ENCODE measurements at places on chromosomes 11 and 22.
A peak's percentile ranks its signal among the peaks of the same experiment; 100 is the strongest.

DNA sequence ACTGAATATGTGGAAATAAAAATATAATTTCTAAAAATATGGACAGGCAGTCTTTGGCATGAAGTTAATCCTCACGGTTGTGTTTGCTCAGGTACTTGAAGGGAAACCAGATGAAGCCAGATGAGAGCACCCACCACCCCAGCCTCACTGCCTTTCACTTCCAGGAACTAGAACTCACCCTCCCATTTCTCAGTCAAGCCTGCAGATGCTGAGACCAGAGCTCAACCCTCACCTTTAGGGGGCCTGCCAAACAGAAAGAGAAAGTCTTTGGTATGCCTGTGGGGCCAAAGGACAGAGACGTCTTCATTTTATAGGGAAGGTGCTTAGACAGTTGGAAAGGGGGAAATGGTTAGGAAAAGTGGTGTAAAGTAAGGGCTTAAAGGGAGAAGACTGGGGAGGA is 252.8 kb upstream of the PLET1 start:
- no peaks in the 10 kb centered on the region for H3K4me1 ChIP-seq
- H3K27ac ChIP-seq, result no peak overlapping the region
- no peak overlapping the region for H3K4me3 ChIP-seq
- H3K36me3 ChIP-seq, result no peaks in the 10 kb centered on the region
- H3K27me3 ChIP-seq, result peaks cover 12% of the 10 kb centered on the region

GRCh38 chr22:36753120-36753802 is 22.7 kb downstream of the IFT27 start:
- no peaks in the 10 kb centered on the region for H3K36me3 ChIP-seq
- no peak for DNase-seq
- peaks cover 1% of the 10 kb centered on the region for H3K4me1 ChIP-seq

DNA sequence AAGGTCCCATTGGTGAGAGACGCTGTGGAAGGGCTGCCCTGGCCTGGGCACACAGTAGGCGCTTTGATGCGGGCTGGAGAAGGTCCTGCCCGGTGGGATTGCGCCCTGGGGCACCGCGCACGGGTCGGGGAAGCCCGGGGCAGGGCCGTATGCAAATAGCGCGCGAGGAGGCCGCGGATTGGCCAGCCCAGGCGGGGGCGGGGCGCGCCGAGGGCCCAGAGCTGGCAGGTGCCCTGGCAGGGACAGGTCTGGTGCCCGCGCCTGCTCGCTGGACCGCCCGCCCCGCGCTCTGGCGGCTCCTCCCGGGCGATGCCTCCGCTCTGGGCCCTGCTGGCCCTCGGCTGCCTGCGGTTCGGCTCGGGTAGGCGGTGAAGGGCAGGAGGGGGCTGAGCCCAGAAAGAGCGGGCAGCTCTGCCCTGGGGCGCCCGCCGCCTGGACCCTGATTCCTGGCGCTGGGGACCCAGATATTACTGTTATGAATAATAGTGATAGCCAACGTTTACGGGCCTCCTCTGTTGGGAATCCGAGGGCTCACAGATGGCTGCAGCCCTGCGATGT is at the start of gene UPK3A:
TSS of gene UPK3A (plus strand) at position 245 of the 558 bp plus-strand sequence. CDS start at position 310, 65 bp downstream.
- H3K36me3 ChIP-seq, result no peaks in the 10 kb centered on the region
- H3K4me3 ChIP-seq, result peak within 1 kb of the TSS; percentile 23
- peaks cover 12% of the 10 kb centered on the region for H3K4me1 ChIP-seq

GRCh38 chr11:9362393-9362863 is 22.0 kb upstream of the IPO7 start:
- no peaks in the 10 kb centered on the region for H3K36me3 ChIP-seq
- H3K27me3 ChIP-seq, result no peaks in the 10 kb centered on the region
- H3K4me1 ChIP-seq, result peaks cover 38% of the 10 kb centered on the region
- peak overlapping the region; percentile 89 for H3K27ac ChIP-seq

DNA sequence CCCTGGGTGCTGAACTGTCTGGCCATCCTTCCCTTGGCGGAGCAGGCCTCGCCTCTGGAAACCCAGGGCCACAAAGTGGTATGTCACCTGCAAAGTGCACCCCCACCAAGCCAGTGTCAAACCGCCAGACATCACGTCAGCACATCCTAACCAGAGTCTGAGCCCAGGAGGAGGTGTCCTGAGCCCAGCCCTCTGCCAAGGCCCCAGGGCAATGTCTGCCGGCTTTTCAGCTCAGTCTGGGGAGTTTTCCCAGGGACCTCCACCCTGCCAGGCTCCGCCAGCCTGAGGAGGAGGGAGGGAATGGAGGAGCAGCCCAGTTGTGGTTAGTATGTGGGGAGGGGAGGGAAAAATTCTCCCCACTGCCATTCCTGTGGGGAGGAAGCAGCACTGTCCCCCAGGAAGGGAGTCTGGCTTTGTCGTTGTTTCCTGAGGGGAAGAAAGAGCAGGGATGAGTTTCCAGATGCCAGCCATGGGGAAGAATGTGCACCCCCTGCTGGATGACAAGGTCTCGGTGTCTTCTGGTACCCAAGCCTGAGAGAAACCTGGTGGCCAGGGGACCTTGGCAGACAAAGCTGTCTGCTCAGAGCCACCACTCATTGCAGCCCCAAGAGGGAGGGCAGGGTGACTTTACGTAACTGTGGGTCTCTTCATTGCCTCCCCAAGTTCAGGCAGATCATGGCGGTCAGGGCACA is 81.4 kb upstream of the CD82 start:
- no peaks in the 10 kb centered on the region for H3K36me3 ChIP-seq
- DNase-seq, result no peak
- no peaks in the 10 kb centered on the region for H3K27me3 ChIP-seq
- no peaks in the 10 kb centered on the region for H3K4me1 ChIP-seq

DNA sequence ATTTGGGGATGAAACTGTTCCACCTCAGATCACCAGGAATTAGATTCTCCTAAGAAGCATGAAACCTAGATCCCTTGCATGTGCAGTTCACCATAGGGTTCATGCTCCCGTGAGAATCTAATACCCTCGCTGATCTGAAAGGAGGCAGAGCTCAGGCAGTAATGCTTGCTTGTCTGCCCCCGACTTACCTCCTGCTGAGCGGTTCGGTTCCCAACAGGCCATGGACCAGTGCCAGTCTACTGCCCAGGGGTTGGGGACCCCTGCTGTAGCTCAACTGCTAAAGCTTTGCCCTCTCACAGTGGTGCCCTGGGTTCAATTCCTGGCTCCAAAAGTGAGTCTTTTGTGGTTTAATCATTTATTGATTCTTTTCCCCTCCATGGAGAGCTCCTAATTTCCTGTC is 3.4 kb downstream of the JAML start:
- peaks cover 63% of the 10 kb centered on the region for H3K36me3 ChIP-seq
- H3K27me3 ChIP-seq, result no peaks in the 10 kb centered on the region
- no peak for DNase-seq
- peaks cover 75% of the 10 kb centered on the region for H3K4me1 ChIP-seq

GRCh38 chr22:23179381-23180299 is 669 bp upstream of the BCR start:
- H3K36me3 ChIP-seq, result peaks cover 26% of the 10 kb centered on the region
- peak overlapping the region; percentile 67 for H3K27ac ChIP-seq
- H3K27me3 ChIP-seq, result no peaks in the 10 kb centered on the region
- peak overlapping the region; percentile 72 for H3K4me3 ChIP-seq
- peak; percentile 43 for DNase-seq

DNA sequence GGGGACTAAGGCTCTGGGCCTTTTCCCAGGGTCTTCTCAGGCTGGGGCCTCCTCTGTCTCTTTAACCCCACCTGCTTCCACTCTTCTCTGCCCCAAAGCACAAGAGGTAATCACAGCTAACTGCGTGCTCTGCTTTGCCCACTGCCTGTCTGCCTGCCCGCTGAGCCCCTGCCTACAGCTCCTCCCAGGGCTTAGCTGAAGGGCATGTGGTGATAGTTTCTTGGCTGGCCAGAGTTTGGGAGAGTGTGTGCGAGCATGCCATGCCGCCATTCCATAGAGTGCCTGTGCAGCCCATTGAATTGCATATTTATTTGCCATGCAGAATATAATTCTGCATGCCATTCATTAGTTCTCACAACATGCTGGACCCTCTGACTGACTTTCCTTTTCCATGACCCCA is 32.5 kb downstream of the PHLDB1 start:
- DNase-seq, result no peak
- no peaks in the 10 kb centered on the region for H3K36me3 ChIP-seq
- H3K27ac ChIP-seq, result no peak overlapping the region
- H3K27me3 ChIP-seq, result no peaks in the 10 kb centered on the region

DNA sequence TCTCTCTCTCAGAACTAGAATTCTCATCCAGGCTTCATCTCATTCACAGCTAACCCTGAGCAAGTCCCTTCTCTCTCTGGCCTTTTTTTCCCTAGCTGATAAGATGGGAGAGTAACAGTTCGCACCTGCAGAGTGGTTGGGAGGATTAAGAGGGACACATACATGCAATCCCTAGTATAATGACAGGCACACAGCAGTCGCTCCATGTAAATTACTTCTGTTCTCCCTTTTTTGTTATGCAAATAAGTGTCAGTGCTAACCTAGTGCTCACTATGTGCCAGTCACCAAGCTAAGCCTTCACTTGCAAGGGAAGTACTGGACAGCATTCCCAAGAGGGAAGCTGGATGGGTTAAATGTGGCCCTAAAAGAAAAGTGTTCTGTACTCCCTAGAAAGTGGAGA is 63.4 kb downstream of the TENM4 start:
- H3K4me3 ChIP-seq, result no peak overlapping the region
- H3K27ac ChIP-seq, result no peak overlapping the region
- no peaks in the 10 kb centered on the region for H3K4me1 ChIP-seq
- no peak for DNase-seq

- H3K4me3 ChIP-seq, result no peak overlapping the region
- H3K4me1 ChIP-seq, result no peaks in the 10 kb centered on the region
- no peak overlapping the region for H3K27ac ChIP-seq
- no peak for DNase-seq
Measured at GRCh38 chr11:120858740-120859139, 165.2 kb upstream of the TBCEL start.

GRCh38 chr11:8685306-8685705 is 2.7 kb downstream of the RPL27A start:
- H3K27ac ChIP-seq, result peak overlapping the region; percentile 99
- no peak for DNase-seq
- peaks cover 98% of the 10 kb centered on the region for H3K36me3 ChIP-seq
- peaks cover 71% of the 10 kb centered on the region for H3K4me1 ChIP-seq

GRCh38 chr11:78846269-78846668 is 271.6 kb upstream of the NARS2 start:
- H3K4me1 ChIP-seq, result no peaks in the 10 kb centered on the region
- no peaks in the 10 kb centered on the region for H3K36me3 ChIP-seq
- peaks cover 20% of the 10 kb centered on the region for H3K27me3 ChIP-seq

DNA sequence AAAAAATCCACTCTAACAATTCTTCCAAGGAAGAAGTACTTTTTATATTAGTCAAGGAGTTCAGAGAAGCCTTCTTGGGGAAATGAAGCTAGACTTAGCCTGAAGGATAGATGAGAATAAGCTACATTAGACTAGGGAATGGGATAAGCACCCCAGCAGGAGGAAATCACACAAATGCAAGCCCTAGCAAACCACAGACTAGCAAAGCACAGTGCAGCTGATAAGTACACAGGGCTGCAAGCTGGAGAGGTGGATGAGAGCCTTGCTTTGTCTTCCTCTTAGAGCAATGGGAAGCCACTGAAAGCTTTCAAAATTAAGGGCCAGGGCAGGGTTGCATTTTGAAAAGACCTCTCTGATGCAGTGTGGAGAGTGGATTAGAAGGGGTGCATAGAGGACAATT is 946.2 kb downstream of the LRRC4C start:
- no peaks in the 10 kb centered on the region for H3K4me1 ChIP-seq
- no peaks in the 10 kb centered on the region for H3K27me3 ChIP-seq
- no peak overlapping the region for H3K4me3 ChIP-seq
- H3K27ac ChIP-seq, result no peak overlapping the region
- H3K36me3 ChIP-seq, result no peaks in the 10 kb centered on the region

- H3K27ac ChIP-seq, result no peak overlapping the region
- peaks cover 39% of the 10 kb centered on the region for H3K27me3 ChIP-seq
Measured at GRCh38 chr11:46281371-46281831, 3.9 kb downstream of the CREB3L1 start.

DNA sequence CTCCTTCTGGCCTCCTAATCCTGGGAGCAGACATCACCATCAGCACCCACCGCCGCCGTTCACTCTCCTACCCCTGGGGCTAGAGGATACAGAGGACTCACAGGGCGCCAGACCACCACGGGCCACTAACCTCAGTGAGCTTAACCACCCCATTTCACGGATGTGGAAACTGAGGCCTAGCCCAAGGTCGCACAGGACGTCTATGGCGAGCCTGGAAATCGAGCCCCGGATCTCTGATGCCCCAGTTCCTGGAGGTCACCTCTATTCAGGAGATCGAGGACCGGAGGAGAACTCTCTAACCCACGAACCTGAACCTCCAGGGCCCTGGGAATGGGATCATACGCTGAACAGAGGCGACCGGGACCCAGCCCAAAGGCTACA is 349 bp downstream of the TIMM10 start:
- H3K4me3 ChIP-seq, result peak overlapping the region; percentile 85
- H3K27ac ChIP-seq, result peak overlapping the region; percentile 96
- no peaks in the 10 kb centered on the region for H3K27me3 ChIP-seq
- no peak for DNase-seq
- peaks cover 54% of the 10 kb centered on the region for H3K36me3 ChIP-seq

- H3K27ac ChIP-seq, result no peak overlapping the region
- peaks cover 15% of the 10 kb centered on the region for H3K4me1 ChIP-seq
- DNase-seq, result no peak
- H3K4me3 ChIP-seq, result no peak overlapping the region
- no peaks in the 10 kb centered on the region for H3K27me3 ChIP-seq
Measured at GRCh38 chr11:111733611-111734088, 32.5 kb downstream of the PPP2R1B start.

GRCh38 chr11:23078289-23078971 is 218.2 kb upstream of the CCDC179 start:
- no peaks in the 10 kb centered on the region for H3K36me3 ChIP-seq
- no peak overlapping the region for H3K27ac ChIP-seq
- H3K27me3 ChIP-seq, result no peaks in the 10 kb centered on the region

- no peaks in the 10 kb centered on the region for H3K4me1 ChIP-seq
- H3K27me3 ChIP-seq, result no peaks in the 10 kb centered on the region
- peaks cover 65% of the 10 kb centered on the region for H3K36me3 ChIP-seq
- H3K4me3 ChIP-seq, result no peak overlapping the region
Measured at GRCh38 chr22:49619301-49619700, 208.4 kb downstream of the BRD1 start.

GRCh38 chr11:133903056-133903455 is 53.7 kb downstream of the IGSF9B start:
- peak; percentile 3 for DNase-seq
- H3K27ac ChIP-seq, result no peak overlapping the region
- H3K27me3 ChIP-seq, result no peaks in the 10 kb centered on the region
- H3K4me3 ChIP-seq, result no peak overlapping the region

DNA sequence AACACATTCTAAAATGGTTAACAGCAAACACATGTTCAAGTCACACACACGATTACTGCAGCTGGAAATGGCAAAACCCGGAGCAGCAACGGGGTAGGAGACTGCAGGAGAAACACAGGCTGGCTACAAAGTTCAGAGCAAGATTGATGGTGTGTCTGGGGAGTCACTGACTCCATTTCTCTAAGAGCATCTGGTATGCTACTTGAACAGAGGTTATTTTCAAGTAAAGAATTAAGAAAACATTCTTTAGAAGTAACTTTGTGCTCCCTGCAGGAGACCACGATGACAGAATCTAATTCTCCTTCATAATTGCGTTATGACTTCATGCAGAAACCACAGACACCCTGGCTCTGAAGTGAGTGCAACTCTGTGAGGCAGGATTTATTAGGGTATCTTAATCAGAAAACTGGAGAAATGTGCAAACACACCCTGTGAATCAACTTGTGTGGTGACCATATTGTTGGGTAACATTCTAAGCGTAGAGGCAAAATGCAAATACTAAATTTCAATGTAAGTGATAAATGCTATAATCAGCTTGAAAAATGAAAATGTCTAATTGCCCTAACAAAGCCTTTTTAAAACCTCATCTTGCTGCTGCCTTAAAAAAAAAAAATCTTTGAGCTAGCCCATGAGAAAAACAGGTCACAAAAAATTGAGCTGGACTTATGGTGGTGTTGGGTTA is 303.0 kb downstream of the CADM1 start:
- H3K36me3 ChIP-seq, result no peaks in the 10 kb centered on the region
- H3K4me1 ChIP-seq, result peaks cover 1% of the 10 kb centered on the region
- H3K27me3 ChIP-seq, result peaks cover 3% of the 10 kb centered on the region
- no peak for DNase-seq

Measured in activated T-cell treated with anti-CD3 and anti-CD28 coated beads, Interleukin-2, amount 50 U/mL, for 24 hours (primary cell).